ENCODE measurements at places on chromosomes 3 and 15. TPM values are rescaled to one million over a fixed set of nuclear protein-coding genes. Genes with fewer than 3 reads are reported as not detected.

DNA sequence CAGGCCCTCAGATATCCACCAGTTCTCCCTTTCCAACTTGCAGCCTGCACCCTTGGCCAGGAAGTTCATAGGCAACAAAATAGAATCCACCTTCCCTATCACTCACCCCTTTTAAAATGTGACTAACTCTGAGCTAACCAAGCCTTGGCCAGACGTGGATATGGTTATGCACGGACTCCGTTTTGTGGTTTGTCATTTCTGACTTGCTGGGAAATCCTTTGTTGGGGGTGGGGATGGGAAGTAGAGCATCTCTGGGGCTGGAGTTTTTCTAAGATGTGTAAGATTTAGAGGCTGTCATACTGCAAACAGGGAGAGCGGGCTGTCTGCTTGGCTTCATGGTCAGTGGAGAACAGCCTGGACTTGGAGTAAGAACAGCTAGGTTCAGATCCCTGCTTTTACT is 62.6 kb downstream of the SMAD3 start:
- no peak for DNase-seq

- peak; percentile 59 for DNase-seq
Measured at GRCh38 chr3:102673271-102674115, 238.7 kb downstream of the ZPLD1 start.

GRCh38 chr3:116809208-116809607 is 99.6 kb downstream of the TUSC7 start:
- DNase-seq = no peak

DNA sequence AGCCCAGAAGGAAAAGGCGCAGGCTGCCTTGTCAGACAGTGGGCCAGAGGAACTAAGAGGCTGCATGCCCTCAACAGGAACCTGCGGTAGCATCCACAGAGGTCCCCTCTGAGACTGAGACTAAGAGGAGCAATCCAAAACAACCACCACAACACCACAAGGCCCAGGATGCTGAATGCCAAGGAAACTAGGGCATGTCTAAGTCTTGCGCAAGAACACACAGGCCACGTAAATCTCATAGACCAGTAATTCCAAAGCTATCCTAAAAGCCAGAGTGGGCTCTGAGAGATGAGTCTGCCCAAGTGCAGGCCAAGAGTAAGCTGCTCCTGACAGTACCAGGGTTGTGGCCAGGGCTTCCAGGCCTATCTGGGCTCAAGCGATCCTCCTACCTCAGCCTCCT is 12.9 kb downstream of the MON1A start:
- DNase-seq = no peak

- DNase-seq = no peak
Measured at GRCh38 chr3:23668430-23668904, 137.3 kb upstream of the UBE2E1 start.

DNA sequence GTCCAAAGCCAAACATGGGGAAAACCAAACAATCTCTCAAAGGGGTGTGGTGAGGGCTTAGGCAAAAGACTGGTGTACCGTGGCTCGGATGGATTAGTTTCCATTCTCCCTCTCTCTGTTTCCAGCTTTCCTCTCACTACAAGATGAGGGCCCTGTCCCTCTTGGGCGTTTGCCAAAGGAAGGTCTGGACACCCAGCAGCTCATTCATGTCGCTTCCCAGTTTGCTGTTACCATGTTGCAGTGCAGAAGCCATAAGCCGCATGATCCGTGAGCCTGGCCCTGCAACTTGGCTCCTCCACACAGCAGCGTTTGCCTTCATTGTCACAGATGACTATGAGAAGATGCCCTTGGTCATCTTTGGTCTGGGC is 92.2 kb downstream of the APBA2 start:
- no peak for DNase-seq

DNA sequence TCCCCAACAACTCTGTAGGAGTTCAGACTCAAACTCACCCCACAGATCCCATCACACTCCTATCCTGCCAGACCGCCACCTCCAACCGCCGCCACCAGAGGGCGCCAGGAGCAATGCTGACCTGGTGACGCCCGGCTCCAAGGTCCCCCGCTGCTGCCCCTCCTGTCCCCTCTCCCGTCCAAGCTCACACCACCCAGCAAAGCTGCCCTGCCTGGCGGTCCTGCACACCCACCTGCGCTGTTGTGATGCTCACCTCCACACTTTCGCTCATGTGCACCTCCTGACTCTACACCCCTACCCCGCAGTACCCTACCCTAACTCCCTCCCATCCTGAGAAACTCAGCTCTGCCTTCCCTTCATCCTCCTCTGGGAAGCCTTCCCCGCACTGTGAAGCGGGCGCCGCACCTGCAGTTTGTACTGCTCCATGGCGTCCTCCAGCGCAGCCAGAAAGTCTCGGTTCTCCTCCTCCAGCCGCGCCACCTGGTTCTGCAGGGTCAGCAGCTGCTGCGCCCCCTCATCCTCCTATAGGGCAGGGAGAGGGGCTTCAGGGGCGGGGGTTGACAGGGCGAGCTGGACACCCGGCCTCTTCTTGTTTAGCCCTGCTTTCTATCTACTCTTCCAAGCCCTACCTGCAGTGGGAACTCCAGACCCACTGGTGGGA is 7.9 kb downstream of the KIF7 start:
- DNase-seq = peak; percentile 71

The APOD gene
- not detected for total RNA-seq

GRCh38 chr3:108241146-108241545 is 18.9 kb upstream of the IFT57 start:
- no peak for DNase-seq

Measured in activated CD4-positive, alpha-beta T cell treated with anti-CD3 and anti-CD28 coated beads, Interleukin-2, amount 10 ng/mL, durations not matched to agents 7 days and 5 days (primary cell).